Activated CD4-positive, alpha-beta memory T cell treated with anti-CD3 and anti-CD28 coated beads, Interleukin-2, amount 10 ng/mL, durations not matched to agents 7 days and 5 days (primary cell): ENCODE measurements at places on chromosomes 7 and 10.

- no peak for DNase-seq
- H3K27ac ChIP-seq = no peak overlapping the region
- H3K27me3 ChIP-seq = no peaks in the 10 kb centered on the region
Measured at GRCh38 chr7:84823530-84823929, 363.3 kb downstream of the SEMA3D start.

DNA sequence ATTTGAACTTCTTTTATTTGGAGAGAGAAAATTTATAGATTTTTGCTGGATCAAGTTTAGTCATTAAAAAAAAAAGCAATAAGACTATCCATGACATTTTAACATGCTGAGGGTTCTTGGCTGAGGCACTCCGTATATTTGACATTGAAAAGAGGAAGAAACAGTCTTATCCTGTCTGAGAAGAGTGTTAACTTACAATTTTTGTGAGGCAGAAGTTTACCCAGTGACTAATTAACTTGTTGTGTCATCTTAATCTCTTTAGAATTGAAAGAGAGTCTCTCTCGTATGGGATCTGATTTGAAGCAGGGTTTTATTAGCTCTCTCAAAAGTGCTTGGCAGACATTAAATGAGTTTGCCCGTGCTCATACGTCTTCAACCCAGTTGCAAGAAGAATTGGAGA, 39.3 kb downstream of the SEC23IP start:
- DNase-seq = no peak
- H3K36me3 ChIP-seq = peaks cover 65% of the 10 kb centered on the region
- H3K4me1 ChIP-seq = peaks cover 12% of the 10 kb centered on the region
- peak overlapping the region; percentile 4 for H3K27ac ChIP-seq
- H3K27me3 ChIP-seq = no peaks in the 10 kb centered on the region

GRCh38 chr7:30844483-30844874, 67.2 kb upstream of the AQP1 start:
- no peak for DNase-seq
- H3K4me1 ChIP-seq = no peaks in the 10 kb centered on the region
- no peak overlapping the region for H3K27ac ChIP-seq
- no peaks in the 10 kb centered on the region for H3K36me3 ChIP-seq
- H3K4me3 ChIP-seq = no peak overlapping the region
- no peaks in the 10 kb centered on the region for H3K27me3 ChIP-seq

- peaks cover 23% of the 10 kb centered on the region for H3K4me1 ChIP-seq
- DNase-seq = no peak
- H3K27me3 ChIP-seq = no peaks in the 10 kb centered on the region
Measured at GRCh38 chr10:62993121-62993520, 140.0 kb upstream of the NRBF2 start.

DNA sequence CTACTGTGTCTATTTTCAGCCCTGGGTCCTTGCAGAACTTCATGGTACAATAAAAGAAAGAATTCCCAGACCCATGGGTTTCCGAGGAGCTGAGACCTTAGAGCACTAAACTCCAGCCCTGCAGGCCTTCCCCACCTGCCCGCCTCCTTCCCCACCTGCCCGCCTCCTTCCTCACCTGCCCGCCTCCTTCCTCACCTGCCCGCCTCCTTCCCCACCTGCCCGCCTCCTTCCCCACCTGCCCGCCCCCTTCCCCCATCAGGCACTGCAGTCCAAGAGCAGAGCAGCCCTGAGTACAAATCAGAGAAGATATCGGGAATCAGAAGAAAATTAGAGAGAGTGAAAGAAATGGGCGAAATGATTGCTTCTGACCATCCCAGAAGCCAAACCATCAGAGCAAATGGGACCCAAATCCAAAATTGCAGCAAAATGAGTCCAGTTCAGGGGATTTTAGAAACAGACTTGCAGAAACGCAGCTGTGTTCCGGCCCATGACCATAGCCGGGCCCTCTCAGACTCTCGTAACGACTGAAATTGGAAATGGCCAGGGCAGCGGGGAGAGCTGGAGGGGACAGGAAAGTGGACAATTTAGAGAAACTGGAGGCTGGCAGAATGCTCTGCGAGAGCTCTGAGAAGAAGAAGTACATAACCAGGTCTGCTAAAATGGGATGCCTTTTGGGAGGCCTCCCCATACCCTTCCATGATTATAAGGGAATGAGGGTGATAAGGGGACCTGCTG, 568.4 kb downstream of the TCERG1L start:
- H3K27ac ChIP-seq = no peak overlapping the region
- no peak overlapping the region for H3K4me3 ChIP-seq
- no peaks in the 10 kb centered on the region for H3K4me1 ChIP-seq
- H3K36me3 ChIP-seq = no peaks in the 10 kb centered on the region
- DNase-seq = no peak
- H3K27me3 ChIP-seq = no peaks in the 10 kb centered on the region
